ENCODE measurements at places on chromosomes 5 and 9.

DNA sequence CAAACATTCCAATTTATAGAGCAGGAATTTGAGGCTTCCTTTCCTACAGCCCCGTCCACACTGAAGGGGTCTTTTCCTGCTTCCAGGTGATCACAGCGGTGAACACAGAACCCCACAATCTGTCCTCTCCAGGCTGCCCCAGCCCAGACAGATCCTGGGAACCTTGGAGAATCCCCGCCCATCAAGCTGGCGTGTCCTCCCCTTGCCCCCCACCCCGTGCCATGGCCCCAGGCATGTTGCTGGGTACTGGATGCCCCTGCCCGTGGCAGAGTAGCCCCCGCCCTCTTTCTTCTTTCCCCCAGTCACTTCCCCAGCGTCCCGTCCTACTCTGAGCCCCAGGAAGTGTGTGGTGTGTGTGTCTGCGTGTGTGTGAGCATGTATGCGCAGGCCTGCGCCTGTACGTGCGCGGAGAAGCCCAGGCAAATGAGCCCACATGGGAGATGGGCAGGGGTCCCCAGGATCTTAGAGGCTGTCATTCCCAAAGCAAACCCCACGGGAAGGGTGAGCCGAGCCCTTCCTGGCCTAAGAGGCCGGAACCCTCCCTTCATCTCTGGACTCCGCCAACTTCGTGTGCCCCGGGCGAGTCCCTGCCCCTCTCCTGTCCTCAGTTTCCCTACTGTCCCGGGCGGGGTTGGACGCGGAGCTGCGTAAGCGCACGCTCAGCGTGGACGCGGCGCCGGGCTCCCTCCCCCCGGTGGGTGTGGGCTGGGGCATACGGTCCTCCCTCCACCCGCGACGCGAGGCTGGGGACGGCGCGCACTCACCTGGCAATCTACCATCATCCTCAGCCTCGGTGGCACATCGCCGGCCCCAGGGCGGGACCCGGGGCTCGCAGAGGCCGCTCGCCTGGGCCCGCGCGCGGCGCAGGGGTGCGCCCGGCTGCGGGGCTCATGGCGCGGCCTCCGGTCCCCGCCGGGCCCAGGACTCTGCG is 15.2 kb downstream of the GBGT1 start:
- no peak for DNase-seq

DNA sequence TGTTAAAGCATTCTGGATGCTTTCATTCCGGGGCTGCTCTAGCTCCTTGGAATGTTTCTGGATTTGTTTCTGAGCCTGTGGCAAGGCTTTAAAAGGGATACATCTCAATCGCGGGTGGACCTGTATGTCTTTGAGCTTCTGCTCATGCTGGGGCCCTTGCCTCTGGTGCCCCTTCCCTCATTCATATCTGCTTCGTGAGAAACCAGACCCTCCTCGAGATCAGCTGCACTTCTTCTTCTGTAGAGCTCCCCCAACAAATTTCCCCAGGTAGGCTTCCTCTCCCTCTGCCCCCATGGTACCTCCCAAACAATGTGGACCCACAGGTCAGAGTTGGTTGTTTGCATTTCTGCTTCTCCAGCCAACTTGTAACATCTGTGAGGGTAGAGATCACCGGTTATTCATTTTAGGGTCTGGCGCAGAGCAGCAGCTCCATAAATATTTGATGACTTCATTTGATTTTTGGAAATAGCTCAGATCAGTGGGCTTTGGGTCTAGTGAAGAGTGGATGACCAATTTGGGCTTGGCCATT is 6.6 kb downstream of the ZNF618 start:
- no peak for DNase-seq

DNA sequence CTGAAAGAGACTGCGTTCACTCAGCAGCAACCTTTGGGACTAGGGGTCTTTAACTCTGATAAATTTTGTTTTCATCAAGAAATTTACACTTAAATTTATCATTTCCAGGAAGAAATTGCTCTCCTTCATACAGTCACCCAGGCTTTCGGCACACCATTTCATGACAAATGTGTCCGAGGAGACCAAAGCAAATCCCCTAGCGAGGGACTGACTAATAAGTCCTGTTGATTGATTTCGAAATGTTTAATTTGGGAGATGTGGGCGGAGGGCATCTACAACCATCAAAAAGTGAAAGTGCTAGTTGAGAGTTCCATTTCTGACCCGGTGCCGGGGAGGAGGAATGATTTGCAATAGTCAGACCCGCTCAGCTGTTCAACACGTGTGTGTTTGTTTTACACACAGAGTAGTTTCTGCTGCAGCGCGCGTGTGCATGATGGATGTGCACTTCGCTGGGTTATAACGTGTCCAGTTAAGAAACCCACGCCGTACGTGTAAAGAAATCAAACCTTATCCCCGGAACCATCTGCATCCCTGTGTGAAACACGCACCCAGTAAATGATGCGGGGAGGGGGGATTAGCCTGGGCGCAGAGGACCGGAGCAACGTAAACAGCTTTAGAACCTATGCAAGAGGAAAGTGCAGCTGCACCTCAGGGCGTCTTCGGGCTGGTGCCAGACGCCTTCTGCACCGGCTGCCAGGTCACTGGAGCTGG is 845 bp upstream of the NR4A3 start:
- DNase-seq: no peak

DNA sequence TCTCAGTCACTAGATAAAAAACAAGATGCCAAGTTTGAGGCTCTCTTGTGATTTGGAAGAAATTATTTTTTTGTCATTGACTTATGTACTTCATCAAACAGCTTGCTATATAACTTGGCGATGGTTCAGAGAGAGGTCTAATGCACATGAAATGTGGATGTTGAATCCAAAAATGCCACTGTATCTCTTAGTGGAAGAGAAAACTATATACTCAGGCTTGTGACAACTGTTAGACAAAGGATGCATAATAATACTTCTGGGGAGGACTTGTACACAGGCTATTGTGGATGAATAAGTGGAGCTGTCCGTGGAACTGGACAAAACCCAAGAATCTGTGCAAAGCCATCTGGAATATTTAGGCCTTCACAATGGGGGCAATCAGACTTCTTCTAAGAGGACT is 162.9 kb upstream of the NMUR2 start:
- no peak for DNase-seq

- no peak for DNase-seq
These were observed 92.3 kb downstream of the GAS1 start for GRCh38 chr9:86854898-86855523.

- DNase-seq: no peak
These were observed 164.7 kb downstream of the GRIA1 start for GRCh38 chr5:153655201-153655510.

- no peak for DNase-seq
These were observed 213.9 kb downstream of the PBX3 start for GRCh38 chr9:125961072-125961471.

Measured in NCI-H2081 treated with DMSO at 0.1 percent for 48 hours (cell line).